Pulmonary artery endothelial cell (primary cell): ENCODE measurements at places on chromosomes 6 and 20.

- no peak for DNase-seq
Measured at GRCh38 chr6:116115781-116116180, 10.2 kb downstream of the COL10A1 start.

DNA sequence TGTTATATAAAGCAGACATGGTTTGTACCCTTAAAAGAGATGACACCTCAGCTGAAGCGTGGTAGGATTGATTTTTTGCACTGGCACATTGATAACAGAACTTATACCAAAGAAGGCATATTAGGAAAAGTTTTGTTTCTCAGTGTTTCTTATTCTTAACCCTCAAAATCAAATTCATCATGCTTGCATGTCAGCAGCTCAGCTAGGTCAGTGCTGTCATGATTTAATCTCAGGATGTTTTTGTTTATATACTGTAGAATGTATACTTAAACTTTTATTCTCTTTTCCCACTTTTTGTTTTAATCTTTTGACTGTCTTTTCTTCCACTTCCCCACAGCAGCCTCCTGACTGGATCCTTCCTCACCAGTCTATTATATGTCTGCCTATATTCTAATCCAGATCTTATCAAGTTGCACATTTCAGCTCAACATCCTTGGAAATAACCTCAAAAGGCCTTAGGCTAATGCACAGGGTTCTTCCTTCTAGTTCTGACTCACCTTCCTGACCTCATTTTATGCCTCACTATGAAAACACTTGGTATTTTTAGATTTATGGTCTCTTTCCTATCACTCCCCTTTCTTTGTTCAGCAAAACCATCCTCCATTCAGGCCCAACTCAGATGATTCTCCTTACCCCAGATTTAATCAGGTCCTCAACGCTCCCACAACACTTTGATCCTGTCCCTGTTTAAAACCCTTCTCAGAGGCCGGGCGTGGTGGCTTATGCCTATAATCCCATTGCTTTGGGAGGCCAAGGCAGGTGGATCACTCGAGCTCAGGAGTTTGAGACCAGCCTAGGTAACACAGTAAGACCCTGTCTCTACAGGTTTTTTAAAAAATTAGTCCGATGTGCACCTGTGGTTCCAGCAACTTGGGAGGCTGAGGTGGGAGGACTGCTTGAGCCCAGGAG, 7.2 kb downstream of the HEBP2 start:
- DNase-seq: peak; percentile 74

GRCh38 chr6:135852746-135853145, 1.2 kb downstream of the PDE7B start:
- no peak for DNase-seq

DNA sequence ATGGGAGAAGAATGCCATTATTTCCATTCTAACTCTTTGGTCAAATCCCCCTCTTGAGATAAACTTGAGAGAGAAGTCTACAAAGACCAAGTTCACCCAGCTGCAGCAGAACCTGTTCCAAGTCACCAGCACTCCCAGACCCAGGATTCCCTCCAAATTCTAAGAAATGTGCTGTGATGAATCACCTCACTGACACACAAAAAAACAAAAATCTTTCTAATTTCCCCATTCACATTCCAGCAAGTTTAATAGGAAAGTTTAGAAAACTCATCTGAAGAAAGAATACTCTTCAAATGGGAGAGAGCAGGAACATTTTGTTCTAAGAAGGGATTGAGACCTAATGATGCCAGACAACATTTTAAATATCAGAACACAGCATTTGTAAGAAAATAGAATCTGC, 213.6 kb upstream of the PLCB4 start:
- no peak for DNase-seq

GRCh38 chr6:63883597-63883996, 248.0 kb downstream of the PHF3 start:
- no peak for DNase-seq

DNA sequence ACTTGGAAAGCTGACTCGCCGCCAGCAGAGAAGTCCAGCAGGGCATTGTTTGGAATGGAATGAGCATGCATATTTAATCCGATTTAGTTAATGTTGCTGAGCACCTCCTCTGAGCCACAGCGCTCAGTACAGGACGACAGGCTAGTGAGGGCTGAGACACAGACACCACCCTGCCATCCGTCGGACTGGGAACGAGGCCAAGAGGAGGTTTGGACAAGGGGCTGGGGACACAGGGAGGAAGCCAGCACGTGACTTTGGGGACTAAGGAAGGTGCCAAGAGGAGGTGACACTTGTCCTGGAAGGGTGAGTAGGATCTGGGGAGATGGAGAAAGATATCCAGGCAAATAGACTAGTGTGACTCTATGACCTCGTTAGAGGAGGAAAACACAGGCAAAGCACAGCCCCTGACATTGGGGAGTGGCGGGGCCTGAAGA, 152.5 kb upstream of the ECI2 start:
- no peak for DNase-seq

GRCh38 chr20:57460781-57461465, 64.0 kb downstream of the CTCFL start:
- DNase-seq: no peak

GRCh38 chr6:45929421-45930361, 86.0 kb downstream of the CLIC5 start:
- DNase-seq: no peak

GRCh38 chr20:17895641-17896171, 72.9 kb downstream of the SNX5 start:
- DNase-seq: no peak
